Kidney epithelial cell (primary cell): ENCODE measurements at places on chromosomes 16 and 17. TPM values are rescaled to one million over a fixed set of nuclear protein-coding genes. Genes with fewer than 3 reads are reported as not detected.

Gene IST1
- 222 and 224 TPM in 2 replicates for total RNA-seq

Gene FSCN2
- total RNA-seq: 0.29 and 0.41 TPM in 2 replicates

DNA sequence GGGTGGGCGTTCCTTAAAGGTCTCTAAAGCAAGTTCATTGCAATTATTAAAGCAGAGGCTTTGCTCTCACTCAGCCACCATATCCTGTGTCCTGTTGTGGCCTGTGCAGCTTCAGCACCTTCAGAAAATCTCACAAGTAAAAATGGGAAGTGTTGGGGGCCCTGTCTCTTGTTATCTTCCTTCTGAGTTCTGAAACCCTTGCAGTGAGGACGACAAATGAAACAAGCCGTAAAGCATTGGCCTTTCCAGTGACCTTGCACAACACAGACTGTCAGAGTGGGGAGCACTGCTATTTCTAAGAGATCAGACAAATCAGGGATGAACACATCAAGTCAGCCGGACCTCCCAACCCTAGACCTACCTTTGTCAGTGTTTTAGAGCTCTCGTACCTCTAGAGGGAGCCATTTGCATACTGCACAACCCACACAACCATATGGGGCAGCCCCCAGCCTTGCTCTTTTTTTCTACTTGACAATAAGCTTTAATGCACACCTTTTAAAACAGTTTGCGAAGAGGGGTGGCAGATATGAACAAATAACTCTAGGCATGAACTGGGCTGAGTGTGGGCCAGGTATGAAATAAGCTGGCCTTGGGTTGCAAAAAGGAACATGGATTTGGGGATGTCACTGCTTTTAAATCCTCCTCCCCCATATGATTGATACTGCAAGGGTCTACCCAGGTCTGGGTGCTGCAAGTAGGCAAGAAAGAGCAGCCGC, 89.8 kb downstream of the KATNIP start:
- DNase-seq: no peak

- no peak for DNase-seq
Measured at GRCh38 chr17:32852811-32853210, 24.1 kb downstream of the MYO1D start.

DNA sequence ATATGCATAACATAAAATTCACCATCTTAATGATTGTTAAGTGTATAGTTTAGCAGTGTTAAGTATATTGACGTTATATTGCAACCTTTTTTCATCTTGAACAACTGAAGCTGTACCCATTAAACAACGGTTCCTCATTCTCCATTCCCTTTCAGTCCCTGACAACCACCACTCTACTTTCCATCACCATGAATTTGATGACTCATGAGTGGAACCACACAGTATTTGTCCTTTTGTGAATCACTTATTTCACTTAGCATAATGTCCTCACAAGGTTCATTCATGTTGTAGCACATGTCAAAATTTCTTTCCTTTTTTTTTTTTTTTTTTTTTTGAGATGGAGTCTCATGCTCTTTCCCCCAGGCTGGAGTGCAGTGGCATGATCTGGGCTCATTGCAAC, 46.0 kb downstream of the HOXB1 start:
- DNase-seq: peak; percentile 79

- DNase-seq: no peak
Measured at GRCh38 chr16:68078701-68079375, 6.3 kb upstream of the NFATC3 start.

GRCh38 chr16:81550432-81550808, 105.8 kb downstream of the CMIP start:
- DNase-seq: no peak

DNA sequence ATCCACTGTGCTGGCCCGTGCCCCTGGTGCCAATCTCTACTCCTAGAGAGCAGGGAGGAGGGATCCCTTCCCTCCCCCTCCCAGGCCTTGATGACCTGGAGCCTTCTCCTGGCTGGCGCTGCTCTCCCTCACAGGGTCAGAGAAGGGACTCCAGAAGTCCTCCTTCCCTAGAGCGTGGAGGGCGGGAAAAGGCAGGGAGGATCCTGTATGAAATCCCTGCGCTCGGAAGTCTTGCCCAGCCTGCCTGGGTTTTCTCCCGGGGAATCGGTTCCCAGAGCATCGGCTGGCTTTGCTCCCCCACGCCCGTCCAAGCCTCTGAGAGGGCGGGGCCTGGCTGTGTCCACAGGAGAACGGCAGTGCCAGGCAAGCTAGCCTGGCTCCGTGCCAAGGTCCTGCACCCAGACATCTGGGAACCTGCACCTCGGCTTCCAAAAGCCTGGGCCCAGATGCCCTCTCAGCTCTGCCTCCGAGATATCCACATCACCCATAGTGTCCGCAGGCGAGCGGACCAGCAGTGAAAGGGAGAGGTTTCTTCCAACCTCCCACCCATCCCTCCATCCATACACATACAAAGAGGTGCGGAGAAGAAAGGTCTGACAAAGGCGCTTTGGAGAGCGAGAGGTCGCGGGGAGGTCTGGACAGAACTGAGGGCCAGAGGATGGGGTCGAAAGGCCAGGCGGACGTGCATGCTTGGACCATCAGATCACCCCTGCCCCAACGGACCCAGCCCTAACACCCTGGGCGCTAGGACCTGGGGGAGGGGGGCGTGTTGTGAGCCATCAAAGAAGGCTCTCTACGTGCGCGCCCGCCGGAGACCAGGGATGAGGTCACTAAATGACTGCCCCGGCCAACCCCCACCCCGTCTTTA, 1.1 kb downstream of the MPP2 start:
- no peak for DNase-seq

GRCh38 chr17:80437532-80437931, 22.6 kb downstream of the ENDOV start:
- no peak for DNase-seq

- peak; percentile 41 for DNase-seq
Measured at GRCh38 chr16:75306099-75306762, 54.8 kb upstream of the BCAR1 start.

DNA sequence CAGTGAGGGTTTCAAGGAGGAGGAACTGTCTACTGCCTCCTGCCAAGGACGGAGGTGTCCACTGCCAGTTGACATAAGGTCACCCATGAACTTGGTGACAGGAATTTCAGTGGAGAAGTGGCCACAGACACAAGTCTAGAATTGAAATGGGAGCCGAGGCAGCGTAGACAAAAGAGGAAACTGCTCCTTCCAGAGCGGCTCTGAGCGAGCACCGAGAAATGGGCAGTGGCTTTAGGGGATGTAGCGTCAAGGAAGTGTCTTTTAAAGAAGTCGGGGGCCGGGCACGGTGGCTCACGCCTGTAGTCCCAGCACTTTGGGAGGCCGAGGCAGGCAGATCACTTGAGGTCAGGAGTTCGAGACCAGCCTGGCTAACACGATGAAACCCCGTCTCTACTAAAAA, 3.1 kb upstream of the SERPINF1 start:
- no peak for DNase-seq
